NCI-H187 treated with DMSO at 0.1 percent for 48 hours (cell line): ENCODE measurements at places on chromosomes 11 and 22.

DNA sequence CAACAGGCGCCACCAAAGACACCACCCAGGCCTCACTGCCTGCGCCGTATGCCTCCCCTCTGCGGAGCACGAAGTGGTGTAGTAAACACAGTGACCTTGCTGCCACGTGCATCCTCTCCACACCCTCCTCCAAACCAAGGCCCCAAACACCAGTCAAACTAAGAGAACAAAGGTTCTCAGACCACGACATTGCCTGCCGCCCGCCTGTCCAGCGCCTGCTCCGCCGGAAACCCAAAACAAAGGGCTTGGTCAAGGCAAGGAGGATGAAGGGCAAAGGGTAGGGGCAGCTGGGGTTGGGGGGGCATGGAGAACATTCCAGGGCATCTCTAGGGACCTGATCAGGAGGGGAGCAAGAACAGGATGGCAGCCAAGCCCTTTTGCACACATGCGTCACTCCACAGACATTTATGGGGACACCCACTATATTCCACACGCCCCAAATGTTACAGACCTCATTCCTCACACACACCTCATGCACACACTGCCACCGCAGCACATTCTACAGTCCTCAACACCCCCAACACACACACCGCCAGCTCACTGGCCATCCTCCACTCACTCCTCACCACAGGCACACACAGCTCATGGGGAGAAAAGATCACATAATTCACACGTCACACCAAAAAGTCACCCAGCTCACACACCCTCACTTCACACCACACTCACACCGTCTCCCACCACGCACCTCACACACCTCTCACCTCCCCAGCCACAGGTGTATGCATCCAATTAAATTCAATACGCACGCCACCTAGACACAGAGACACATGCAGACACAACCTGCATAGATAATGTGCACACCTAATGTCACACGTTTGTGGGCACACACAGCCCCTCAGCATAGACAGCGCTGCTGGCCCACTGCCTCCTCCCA, 34.5 kb downstream of the PDE2A start:
- no peak for DNase-seq

DNA sequence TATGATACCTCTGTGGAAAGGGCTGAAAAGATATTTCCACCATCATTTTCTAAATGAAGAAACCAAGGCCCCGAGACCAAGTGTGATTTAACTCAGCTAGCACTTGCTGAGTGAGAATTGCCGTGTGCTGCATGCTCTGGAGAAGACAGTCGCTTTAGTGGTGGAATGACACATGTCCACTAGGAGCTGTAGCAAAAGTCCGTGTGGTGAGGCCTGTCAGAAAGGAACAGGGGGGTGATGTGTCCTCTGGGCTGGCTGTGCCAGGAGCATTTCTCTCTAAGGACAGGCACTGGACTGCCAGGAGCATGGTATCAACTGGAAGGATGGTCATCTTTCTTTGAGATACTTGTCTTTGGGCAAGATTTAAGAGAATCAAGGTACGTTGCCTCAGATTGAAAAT, 72.8 kb downstream of the ATXN10 start:
- DNase-seq: no peak

GRCh38 chr22:38316364-38317121, 690 bp downstream of the CSNK1E start:
- DNase-seq: no peak

GRCh38 chr11:61061081-61061826, 41.0 kb upstream of the CD5 start:
- no peak for DNase-seq

GRCh38 chr22:46233231-46233630, 16.9 kb downstream of the CDPF1 start:
- no peak for DNase-seq

GRCh38 chr11:73670808-73671207, 24.4 kb downstream of the PLEKHB1 start:
- DNase-seq: no peak

GRCh38 chr11:45054956-45055355, 91.5 kb upstream of the PRDM11 start:
- no peak for DNase-seq

GRCh38 chr11:104275992-104276391, 112.0 kb upstream of the PDGFD start:
- DNase-seq: no peak

DNA sequence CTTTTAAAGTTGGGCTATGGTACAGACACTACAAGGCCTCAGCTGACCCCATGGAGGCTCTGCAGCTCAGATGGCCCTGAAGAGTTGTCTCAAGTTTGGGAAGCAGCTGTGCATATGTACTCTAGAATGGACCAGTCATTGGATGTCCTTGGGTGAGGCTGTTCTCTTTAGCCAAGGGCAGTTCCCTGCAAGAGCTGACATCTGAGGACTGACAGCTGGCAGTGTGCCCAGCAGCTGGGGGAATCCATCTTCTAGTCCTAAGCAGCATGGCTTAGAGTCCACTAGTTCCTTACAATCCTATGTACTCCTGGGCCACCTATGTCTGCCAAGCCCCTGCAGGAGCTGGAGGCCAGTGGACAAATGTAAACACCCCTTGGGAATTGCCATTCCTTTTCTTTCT, 76.5 kb downstream of the C11orf91 start:
- no peak for DNase-seq

- DNase-seq: no peak
These were observed 22.7 kb upstream of the PLEKHA7 start for GRCh38 chr11:17036666-17037658.

DNA sequence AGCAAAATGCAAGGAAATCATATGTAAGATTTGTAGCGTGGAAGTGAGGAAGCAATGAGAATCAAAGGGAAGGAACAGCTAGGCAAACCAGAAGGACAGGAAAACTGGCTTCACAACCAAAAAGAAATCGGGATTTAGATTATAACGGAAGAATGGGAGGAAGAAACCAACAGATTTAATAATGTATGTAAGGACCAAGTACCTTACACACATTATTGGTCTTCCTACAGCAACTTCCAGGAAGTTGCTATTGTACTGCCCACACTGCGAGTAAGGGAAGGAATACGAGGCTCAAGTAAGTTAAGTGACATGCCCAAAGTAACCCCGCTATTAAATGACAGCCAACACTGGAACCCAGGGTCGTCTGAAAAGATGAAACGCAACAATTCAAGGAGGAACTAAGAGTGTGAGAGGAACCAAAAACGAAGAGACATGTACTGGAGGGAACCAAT, 473 bp downstream of the TXN2 start:
- no peak for DNase-seq

DNA sequence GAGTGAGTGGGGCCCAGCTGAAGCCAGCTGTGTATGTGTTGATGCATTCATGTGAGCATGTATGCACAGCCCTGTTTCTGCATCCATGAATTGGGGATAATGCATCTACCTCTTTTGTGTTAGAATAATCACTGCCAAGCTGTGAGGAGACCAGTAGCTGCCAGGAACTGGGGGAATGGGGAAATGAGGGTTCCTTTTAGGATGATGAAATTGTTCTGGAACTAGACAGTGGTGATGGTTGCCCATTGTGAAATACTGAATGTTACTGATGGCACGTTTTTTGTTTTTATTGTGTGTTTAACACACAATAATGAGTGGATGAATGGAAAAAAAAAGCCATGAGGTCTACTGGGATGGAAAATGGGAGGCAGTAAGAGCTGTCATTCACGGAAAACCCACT, 45.3 kb upstream of the WNT11 start:
- no peak for DNase-seq

DNA sequence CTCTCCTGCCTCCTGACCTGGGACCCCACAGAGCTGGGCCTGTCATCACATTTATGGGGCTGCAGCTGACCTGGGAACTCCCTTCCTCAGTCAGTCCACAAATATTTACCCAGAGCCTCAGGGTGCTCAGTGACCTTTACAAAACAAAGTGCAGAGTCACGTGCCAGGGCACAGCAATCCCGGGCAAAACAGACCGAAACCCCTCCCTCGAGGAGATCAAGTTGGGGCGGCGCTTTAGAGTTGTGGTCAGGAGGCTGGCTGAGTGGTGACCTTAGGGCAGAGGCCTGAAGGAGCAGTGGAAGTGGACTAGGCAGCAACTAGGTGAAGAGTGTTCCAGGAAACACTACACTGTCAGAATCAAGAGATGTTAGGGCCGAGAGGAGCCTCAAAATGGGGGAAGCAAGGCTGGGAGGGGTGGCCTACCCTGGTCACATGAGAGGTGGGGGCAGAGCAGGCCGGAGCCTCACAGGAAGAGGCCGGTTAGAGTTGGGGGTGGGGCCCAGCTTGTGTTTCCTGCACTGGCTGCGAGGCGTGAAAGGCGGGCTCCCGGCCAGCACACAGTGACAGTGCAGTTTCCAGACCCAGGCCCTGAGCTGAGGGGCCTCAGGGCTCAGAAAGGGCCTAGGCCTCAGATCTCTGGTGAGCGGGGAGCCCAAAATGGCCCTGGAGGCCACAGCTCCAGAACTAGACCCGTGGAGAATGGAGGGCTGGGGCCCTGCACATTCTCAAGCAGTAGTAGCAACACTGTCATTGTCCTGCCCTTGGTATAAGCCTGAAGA, 3.7 kb upstream of the NEAT1 start:
- peak; percentile 62 for DNase-seq

DNA sequence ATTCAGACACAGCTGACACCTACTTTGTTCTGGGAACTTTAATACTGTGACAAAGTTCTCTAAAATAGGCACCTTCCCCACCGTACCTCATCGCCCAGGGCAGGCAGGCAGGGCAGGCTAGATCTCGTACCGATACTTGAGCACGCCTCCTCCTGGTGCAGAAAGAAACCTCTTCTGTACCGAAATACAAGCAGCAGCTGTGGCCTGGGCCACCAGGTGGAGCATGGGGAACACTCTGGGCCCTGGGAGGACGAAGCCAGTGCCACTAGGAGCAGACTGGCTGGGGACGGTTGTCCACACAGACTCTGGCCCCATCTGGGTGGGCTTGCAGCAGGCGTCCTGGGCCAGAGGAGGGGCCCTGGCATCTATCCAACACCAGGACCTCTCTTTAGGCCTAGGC, 12.8 kb downstream of the PMM1 start:
- no peak for DNase-seq

GRCh38 chr22:46531581-46532175, 5.7 kb downstream of the CELSR1 start:
- DNase-seq: no peak

DNA sequence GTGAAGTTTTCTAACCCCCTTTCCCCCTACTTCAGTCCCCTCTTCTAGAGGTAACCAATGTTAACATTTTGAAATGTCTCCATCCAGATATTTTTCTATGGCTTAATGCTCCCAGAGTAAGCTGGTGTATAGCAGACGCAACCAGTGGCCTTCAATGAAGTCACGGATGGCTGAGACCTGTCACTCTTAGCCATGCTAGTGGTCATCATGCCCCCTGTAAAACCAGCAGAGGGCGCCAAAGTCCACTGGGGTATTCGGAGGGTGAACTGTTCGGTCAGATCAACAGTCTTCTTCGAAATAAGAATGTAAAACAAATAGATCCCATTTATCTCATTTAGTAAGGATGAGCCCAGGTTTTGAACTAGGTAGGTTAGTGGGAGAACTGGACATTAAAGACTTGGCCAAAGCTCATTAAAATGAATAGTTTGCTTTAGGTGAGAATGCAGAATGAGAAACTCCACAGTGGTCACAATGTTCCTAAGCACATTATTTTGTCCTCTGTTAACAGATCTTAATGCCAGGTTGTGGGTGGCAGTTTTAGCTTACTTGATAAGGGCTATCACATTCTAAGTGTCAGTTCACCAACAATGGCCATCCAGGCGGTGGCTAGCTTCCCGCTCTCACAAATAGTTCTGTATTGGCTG, 8.6 kb upstream of the MMP8 start:
- DNase-seq: peak; percentile 35

DNA sequence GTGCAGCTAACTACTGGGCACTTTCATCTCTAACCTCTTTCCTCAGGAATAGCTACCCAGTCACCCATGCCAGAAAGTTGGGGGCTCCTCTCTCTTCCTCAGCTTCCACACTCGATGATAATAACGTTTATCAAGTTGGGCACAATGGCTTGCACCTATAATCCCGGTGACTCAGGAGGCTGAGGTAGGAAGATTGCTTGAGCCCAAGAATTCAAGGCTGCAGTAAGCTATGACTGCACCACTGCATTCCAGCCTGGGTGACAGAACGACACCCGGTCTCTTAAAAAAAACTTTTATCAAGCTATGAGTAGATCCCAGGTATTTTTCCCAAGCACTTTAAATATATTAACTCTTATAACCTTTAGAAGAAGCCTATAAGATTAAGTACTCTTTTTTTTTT, 2.0 kb downstream of the SF3A1 start:
- no peak for DNase-seq

GRCh38 chr11:33690290-33691065, 10.1 kb downstream of the C11orf91 start:
- no peak for DNase-seq

DNA sequence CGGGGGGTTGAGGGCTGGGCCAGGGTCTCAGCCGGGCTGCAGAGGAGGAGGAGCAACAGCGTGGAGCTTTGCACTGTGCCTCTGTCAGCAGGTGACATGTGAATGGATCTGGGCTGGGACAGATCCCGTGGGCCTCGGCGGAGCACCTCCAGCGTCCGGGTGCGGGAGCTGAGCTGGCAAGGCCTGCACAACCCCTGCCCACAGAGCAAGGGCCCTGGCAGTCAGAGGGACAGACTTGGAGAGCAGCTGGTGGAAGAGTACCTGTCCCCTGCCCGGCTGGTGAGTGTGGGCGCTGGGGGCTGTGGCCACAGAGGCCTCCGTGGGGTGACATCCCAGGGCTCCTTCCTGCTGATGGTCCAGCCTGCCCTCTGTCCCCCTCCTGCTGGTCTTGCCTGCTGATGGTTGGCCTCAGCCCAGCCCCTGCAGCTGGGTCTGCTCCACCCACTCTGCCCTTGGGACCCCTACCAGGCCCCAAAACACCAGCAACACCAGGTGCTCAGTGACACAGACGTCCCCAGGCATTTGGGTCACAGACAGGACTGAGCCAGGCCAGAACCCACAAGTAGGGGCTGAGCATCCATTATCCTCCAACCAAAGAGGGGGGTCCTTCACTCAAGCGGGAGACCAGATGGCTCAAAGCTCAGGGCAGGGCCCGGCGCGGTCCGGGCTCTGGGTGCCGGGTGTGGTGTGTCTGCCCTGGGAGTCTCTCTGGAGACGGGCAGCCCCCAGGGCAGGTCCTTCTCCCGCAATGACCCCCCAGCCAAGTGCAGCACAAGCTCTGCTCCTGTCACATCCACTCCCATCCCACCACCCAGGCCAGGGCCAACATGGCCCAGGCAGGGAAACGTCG, 3.5 kb downstream of the LRRC56 start:
- no peak for DNase-seq
